ENCODE measurements at places on chromosomes 5 and 9. TPM values are rescaled to one million over a fixed set of nuclear protein-coding genes. Genes with fewer than 3 reads are reported as not detected.

DNA sequence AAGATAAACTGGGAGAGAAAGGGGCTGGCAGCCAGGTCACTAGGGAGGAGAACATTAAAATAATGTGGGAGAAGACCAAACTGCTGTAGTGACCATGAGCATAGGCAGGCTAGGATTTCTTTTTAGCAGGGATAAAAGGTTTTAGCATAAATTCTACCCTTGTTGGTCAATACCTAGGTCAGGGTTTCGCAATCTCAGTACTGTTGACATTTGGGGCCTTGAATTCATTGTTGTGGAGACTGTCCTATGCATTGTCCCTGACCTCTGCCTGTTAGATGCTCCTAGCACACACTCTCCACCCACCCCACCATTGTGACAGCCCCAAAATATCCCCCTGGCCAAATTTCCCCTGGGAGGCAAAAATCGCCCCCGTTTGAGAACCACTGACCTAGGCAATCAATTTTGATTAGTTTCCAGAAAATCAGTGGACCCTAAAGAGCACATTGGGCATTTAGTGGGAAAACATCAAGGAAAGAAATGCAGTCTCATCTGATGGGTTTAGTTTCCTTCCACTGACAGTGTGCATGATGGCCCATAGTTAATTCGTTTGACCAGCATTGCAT is 181.4 kb downstream of the NTRK2 start:
- no peak for DNase-seq
- H3K4me3 ChIP-seq, result no peak overlapping the region
- H3K4me1 ChIP-seq, result peaks cover 6% of the 10 kb centered on the region
- H3K27me3 ChIP-seq, result no peaks in the 10 kb centered on the region

- no peak overlapping the region for H3K4me3 ChIP-seq
- H3K27ac ChIP-seq, result no peak overlapping the region
- no peaks in the 10 kb centered on the region for H3K27me3 ChIP-seq
Observed at GRCh38 chr5:15014809-15015208, 143.2 kb upstream of the ANKH start.

GRCh38 chr5:89613222-89613956 is 730.4 kb upstream of the MEF2C start:
- H3K27me3 ChIP-seq, result no peaks in the 10 kb centered on the region
- no peak overlapping the region for H3K4me3 ChIP-seq
- DNase-seq, result no peak
- H3K36me3 ChIP-seq, result no peaks in the 10 kb centered on the region
- H3K27ac ChIP-seq, result no peak overlapping the region
- H3K4me1 ChIP-seq, result no peaks in the 10 kb centered on the region

GRCh38 chr9:127229691-127230417 is 34.7 kb upstream of the GARNL3 start:
- H3K27ac ChIP-seq, result no peak overlapping the region
- no peaks in the 10 kb centered on the region for H3K27me3 ChIP-seq

Gene FREM1
- 2.7 TPM for total RNA-seq
